ENCODE measurements at places on chromosomes 4 and X.

- DNase-seq: no peak
Measured at GRCh38 chr4:141391293-141391692, 170.6 kb downstream of the ZNF330 start.

DNA sequence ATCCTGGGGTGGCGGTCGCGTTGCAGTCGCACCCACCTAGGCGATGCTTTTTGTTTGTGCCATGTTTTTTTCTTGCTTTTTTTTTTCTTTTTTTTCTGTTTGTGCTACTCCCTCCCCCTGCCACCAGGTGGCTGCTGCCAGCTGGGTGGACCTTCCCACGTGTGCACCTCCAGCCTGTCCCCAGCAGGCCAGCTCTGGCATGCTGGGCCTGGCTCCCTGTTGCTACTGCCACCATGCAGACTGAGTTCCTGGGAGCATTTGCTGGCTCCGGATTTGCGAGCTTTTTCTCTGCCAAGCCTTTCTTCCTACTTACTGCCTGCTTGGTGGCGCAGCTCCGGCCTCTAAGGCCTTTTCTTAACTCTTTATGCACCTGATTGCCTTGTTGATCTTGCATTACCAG is 161.2 kb upstream of the WDFY3 start:
- DNase-seq: no peak

DNA sequence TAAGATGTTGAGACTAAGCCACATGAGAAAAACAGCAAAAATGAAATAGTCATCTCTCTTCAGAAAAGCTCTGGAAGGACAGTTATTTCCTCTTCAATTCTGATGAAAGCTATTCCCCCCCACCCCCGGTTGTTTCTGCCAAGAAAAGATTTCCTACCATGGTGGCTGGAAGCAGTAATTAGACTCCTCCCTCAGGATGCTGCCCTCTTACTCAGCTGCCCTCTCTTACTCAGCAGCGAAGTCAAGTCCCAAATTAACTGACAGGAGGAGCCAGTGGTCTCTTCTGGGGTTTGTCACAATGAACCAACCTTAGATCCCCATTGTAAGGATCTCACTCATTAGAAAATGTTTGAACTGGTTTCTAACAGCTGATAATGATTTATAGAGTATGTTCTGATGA is 38.0 kb downstream of the GPM6B start:
- DNase-seq: peak; percentile 44

GRCh38 chr4:21517126-21517859 is 431.3 kb downstream of the KCNIP4 start:
- no peak for DNase-seq

DNA sequence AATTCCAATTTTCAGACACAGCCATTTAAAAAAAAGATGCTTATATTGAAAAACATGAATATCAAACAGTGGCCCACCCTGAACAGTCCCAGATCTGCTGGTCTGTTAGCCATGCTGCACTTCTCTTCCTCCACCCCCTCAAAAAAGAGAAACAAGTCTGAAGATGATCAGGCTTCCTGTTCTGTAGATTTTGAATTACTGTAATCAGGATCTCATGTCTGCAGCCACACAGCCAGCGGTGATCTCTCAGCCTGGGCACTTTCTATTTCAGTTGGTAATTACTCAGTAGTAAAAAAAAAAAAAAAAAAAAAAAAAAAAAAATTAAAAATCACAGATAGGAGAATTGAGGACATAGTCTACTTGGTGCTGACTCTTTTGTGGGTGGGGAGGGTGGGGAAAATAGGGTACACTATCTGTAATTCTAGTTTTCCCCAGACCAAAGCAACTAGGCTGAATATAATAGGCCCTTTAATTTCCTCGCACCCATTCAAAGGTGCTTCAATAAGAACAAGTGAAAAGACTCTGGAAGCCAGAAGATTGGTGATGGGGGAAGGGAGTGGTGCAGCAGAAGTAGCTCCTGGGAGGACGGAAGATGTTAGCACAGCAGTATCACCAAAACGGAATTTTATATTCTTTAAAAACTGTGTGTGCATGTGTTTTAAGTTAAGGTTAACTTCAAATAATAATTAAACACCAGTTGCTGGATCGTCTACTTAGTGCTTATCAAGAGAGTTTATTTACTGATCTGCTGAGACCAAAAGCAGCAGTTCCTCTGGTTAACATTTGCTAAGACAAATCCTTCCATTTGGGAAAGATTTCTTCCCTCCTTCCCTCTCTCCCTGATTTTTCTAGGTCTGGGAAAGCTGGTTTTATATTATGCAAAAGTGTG is 47.0 kb downstream of the SPRY1 start:
- no peak for DNase-seq

- no peak for DNase-seq
Measured at GRCh38 chr4:185209031-185209851, at the start of gene SNX25. Gene SNX25, plus strand, starts transcription at chr4:185209598. Its CDS starts 229 bp downstream, at chr4:185209827.

GRCh38 chr4:57370691-57371090 is 260.5 kb upstream of the IGFBP7 start:
- no peak for DNase-seq
